ENCODE measurements at places on chromosomes 12 and 14.

DNA sequence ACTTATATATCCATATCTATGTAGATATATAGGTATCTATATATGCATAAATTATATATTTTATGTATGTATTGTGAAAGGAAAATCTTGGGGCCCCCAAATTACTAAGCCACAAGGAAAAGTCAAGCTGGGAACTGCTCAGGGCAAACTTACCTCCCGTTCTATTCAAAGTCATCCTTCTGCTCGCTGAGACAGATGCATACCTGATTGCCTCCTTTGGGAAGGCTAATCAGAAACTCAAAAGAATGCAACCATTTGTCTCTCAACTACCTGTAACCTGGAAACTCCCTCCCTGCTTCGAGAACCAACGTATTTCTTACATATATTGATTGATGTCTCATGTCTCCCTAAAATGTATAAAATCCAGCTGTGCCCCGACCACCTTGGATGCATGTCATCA lies 58.8 kb upstream of the C14orf132 start:
- DNase-seq = no peak

DNA sequence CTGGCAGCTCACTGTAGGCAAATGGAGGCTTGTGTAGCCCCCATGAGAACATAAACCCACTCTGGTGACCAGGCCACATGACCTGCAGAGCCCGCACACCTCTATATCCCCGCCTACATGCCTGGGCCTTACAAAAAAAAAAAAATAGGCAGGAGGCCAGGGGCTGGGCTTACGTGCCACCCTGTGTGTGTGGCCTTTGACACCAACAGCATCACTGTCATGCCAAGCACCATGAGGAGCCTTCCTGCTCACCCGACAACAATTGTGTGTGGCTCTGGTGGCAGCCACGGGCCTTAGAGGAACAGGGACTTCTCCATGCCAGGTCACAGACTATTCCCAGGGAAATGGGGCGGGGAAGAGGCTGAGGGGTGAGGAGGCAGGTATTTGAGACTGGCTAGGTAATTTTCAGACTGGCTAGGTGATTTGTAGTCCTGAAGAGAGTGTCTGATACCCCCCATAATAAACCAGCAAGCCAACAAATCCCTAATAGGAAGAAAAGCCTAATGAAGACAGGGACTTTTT lies 140.0 kb downstream of the DPF3 start:
- no peak for DNase-seq

DNA sequence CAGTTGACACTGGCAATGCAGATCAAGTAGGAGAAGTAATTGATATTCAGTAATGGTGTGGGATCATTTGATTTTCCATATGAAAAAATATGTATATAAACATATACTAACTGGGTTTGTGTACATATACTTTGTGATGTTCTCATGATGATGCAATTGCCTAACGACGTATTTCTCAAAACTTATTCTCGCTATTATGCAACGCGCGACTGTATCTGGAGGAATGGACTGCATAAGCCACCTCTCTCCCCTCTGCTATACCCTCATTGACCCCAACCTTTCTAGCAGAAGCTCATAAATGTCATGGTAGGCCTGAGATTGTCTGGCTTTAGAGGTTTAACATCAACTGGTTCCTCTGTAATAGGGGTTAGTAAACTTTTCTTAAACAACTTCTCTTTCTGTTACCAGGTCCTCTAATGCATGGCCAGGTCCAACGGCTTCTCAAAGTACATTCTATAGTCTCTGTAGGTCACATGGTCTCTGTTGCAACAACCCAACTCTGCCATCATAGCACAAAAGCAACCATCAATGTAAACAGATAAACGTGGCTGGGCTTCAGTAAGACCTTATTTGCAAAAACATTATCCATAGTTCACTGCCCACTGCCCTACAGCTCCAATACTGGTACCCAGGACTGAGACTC lies 59.3 kb downstream of the FOXN3 start:
- peak; percentile 68 for DNase-seq

DNA sequence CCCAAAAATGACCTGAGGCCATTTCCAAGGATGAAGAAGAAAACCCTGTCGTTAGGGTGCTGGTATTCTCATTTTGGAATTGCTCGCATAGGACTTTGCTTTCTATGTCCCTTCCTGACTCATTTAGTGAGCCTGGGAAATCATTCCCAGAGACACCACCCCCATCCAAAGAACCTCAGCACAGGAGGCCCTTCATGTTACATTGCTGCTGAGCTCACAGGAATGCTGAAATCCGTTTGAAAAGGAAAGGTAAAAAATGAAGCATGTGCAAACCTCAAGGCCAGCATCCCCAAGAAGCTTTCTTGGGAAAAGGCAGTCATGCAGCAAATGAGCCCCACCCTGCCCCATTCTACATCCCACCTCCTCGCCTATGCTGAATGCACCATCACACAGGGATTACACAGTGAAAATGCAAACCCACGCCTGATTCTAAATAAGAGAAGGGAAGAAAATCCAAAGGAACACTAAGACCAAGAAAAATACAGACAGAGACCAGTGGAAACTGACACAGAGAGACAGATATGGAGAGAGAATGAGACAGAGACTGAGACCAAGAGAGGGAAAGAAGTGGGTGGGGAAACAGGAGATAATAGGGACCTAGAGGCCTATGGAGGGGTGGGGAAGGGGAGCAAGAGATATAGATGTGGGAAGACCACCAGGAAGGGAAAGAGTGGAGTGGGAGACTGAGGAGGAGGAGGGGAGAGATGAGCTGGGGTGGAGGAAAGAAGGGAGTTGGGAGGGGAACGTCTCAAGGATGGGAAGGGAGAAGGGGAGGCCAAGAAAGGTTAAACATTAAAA lies 33.5 kb downstream of the NIN start:
- DNase-seq = no peak

- DNase-seq = no peak
Measured at GRCh38 chr12:47028186-47028585, 51.2 kb upstream of the PCED1B start.

- DNase-seq = no peak
Measured at GRCh38 chr12:87596134-87596533, 433.1 kb downstream of the C12orf50 start.

DNA sequence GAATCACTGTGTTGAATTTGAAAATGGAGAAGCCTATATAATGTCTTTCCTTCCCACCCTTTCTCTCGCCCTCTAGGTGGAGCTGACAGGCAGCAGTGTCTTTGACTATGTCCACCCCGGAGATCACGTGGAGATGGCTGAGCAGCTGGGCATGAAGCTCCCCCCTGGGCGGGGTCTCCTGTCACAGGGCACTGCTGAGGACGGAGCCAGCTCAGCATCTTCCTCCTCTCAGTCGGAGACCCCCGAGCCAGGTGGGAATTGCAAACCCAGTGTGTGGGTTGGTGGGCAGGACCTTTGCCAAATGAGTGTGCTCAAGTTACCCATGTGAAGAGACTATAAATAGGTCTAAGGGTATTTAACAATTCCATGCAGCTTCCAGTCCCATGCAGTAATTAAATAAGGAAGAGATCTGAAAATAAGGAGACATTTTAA lies 274.7 kb downstream of the EGLN3 start:
- DNase-seq = peak; percentile 72

DNA sequence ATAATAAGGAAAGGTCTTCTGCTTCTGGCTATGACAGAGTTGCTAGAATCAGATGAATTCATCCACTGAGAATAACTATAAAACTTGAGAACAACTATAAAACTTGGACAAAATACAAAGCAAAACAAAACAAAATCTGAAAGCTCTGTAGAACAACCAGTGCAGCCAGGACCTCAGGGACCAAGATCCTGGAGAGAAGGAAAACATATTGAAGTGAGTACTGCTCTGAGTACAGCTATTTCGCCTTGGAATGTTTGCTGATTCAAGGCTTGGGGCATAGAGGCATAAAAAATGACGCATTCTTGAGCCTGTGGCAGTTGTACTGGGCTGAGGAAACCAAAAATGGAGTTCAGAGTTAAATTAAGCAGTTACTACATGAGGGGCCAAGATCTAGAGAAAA lies 21.7 kb downstream of the FOXA1 start:
- DNase-seq = no peak

- DNase-seq = peak; percentile 97
Measured at GRCh38 chr12:111599453-111600204, 514 bp upstream of the ATXN2 start.

- no peak for DNase-seq
Measured at GRCh38 chr12:119363490-119363889, 29.0 kb downstream of the CCDC60 start.

DNA sequence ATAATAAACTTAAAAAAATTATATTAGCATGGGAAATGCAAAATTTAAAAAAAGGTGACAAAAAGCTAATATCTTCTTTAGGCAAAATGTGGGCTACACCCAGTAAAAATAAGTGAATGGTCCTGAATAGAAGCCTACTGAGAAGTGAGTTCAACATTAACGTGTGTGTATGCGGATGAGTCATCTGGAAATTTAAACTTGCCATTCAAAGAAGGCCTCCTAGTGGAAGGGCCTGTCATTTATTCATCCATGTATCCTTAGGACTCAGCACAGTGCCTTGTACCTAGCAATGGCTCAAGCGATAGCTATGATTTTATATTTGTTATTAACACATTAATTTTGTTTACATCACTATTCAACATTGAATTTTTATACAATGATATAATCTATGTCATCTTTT lies 226.2 kb downstream of the NUBPL start:
- peak; percentile 27 for DNase-seq

DNA sequence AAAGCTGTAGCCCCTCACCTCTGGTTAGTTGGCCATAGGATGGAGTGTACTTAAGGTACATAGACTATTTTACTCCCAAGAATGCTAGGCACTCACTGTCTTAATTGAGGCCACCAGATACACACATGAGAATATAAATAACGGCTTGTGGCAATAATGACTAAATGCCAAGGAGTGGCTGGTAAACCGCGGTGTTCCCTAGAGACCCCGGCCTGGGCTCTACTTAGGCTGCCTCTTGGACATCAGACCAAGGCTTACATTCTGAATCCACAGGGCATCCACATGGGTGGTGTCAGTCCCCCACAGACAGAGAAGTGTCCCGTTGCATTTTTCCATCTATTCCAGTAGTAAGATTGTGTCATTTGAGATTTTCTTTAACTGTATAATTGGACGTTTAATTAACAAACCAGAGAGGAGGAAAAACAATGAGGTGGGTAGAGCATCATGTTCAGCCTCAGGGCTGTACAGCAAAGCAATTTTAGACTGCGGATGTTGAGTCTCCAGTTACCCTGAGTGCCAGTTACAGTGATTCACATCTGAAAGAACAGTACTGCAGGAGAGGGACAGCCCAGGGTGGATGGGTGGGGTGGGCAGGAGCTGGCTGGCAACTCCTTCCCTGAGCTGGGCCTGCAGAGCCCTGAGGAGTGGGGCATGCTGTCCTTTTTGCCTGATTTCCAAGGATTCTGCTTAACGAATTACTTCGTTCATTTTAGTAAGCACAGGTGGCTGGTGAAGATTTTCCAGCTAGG lies 20.5 kb downstream of the CKB start:
- DNase-seq = no peak

DNA sequence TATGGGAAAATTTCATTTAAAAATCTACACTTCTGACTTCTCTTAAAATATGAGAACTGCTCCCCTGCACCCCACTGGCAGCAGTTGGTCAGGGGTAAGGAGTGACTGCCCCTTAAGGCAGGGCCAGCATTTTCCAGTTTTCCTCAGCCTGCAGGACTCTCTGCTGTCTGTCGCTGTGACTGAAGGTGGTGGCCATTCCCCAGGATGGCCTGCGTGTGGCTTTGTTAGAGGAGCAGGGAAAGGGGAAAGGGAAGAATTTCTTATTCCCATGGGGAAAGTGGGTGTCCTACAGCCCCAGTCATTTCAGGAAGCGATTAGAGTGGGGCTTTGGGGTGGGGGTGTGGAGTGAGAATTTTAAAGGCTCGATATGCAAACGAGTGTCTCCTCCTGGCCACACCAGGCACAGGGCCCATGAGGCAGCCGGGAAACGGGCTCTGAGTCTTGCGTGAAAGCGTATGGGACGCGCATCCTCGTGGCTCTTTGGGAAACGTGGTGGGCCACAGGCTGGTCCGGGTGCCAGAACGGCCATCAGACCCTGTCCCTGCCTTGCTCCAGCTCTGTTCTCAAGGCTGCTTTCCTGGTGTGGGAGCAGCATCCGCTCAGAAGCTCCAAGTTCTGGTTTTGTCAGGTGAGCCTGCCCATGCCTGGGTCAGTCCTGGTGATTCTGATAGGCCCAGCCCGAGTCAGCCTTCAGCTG lies 23.5 kb downstream of the ADGRD1 start:
- DNase-seq = no peak

DNA sequence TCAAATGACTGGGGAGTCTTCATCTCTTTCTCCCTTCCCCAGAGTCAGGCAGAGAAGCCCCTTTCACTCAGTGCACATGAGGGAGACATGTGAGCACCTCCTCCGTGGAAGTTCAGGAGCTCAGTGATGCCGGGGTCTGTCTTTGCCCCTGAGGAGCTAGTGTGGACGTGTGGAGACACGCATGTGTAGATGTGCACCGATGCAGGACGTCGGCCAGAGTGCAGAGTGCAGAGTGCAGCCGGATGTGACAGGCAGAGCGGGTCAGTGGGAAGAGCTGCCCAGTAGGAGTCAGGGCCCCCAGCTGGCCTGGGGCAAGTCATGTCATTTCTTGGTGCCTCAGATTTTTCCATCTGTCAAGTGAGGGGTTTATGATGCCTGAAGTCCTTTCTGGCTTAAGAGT lies 20.7 kb downstream of the TSPAN9 start:
- no peak for DNase-seq

Measured in hematopoietic multipotent progenitor cell treated with erythropoietin and hydrocortisone succinate and interleukin-3 and kit ligand, for 4 days (in vitro differentiated cells).